ENCODE measurements at places on chromosomes 6 and 20. TPM values are rescaled to one million over a fixed set of nuclear protein-coding genes. Genes with fewer than 3 reads are reported as not detected.

The CFAP61 gene
- not detected for polyA plus RNA-seq

The SLC22A16 gene
- not detected for polyA plus RNA-seq

The CLPSL1 gene
- not detected for polyA plus RNA-seq

The GJA1 gene
- polyA plus RNA-seq, result 21.5 TPM

The MAS1 gene
- polyA plus RNA-seq, result not detected

The SUMO4 gene
- polyA plus RNA-seq, result 0.24 TPM

The MYLK4 gene
- 0.75 TPM for polyA plus RNA-seq

The R3HDML gene
- polyA plus RNA-seq, result not detected

All from esophagus (tissue), 2 donors.